ENCODE measurements at places on chromosomes 16 and 17.
A peak's percentile ranks its signal among the peaks of the same experiment; 100 is the strongest.

- DNase-seq: peak; percentile 90
Observed at GRCh38 chr17:57898487-57899311, 48.9 kb upstream of the MRPS23 start.

- no peak for DNase-seq
Observed at GRCh38 chr16:23055481-23055880, 93.8 kb downstream of the USP31 start.

DNA sequence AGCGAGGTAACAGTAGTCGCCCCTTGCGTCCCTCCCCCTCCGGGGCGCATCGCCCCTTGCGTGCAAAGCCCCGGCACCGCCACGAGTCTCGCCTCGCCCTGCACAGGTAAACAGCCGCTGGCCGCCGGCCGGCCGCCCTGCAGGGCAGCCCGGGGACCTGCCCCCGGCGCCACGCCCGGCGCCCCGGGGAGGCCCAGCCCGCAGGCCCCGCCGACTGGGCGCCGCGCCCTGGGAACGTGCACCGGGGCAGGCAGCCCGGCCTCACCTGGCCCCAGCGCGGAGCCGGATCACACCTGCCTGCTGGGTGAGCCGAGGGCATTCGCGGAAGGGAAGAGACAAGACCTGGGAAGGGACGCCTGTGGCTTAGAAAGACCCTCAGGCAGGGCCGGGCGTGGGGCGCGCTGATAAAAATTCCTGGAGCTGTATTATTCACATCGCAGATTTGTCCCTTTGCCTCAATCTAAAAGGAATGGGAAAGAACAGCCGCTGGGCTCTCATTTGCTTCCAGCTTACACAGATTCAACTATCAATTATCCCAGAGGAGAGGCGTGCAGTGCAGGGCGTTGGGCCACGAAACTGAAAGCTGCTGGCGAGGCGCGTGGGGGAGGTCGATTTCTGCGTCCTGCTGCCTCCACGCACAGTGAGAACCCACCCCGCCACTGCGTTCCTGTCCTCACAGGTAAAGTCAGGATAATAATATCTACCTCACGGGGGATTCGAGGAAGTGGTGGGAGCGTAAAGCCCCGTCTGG lies 451.9 kb downstream of the SLC39A11 start:
- DNase-seq: no peak

- no peak for DNase-seq
Observed at GRCh38 chr17:44902135-44902760, 3.0 kb upstream of the EFTUD2 start.

DNA sequence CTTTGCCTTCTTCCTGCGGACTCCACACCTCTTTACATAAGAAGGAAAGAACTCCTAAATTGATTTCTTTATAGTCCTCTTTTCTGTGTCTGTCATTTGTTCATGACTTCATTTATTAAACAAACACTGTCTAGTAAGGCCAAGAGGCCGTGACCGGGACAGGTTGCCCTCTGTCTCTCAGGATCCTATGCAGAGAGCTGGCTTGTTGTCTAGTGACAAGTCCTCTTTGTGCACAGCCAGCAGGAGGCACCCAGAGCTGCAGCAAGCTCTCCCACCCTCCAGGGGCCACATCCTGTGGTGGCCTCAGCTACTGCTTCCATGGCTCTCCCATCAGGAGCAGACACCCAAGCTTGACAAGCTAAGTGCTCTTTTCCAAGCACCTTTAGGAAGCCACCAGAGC lies 50.6 kb downstream of the PLD6 start:
- DNase-seq: no peak

GRCh38 chr17:19265755-19266154 lies 28.6 kb downstream of the EPN2 start:
- no peak for DNase-seq

GRCh38 chr17:35176897-35177296 lies 17.3 kb downstream of the SLC35G3 start:
- no peak for DNase-seq

- DNase-seq: no peak
Observed at GRCh38 chr16:21619765-21620425, 20.5 kb downstream of the METTL9 start.

DNA sequence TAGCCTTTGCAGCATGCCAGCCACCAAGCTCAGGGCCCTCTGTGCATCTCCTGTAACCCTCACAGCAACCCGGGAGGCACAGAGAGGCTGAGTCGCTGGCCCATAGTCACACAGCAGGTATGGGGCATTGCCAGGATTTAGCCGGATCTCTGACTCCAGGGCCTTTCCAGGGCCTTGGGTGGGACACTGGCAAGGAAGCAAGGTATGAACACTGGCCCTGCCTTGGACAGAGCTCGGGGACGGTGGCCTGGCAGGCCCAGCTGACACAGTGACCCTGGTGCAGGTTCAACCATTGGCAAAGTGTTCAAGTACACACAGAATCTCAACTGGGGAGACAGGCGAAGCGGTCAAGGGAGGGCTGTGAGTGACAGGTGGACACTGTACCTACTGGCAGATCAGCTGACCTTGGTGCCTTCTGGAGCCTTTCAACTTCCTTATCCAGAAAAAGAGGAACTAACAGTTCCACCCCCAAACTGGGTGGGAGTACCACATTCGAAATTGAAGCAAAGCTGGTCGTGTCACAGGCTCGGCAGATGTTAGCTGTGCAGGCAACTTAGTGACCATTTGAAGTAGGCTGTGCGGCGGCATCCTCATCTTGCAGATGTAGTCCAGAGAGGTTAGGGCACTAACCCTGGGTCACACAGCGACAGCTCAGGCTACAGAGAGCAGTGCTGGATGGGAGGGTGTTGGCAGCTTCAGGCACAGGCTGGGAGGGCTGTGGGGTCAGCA lies 287.4 kb downstream of the SEC14L1 start:
- no peak for DNase-seq

DNA sequence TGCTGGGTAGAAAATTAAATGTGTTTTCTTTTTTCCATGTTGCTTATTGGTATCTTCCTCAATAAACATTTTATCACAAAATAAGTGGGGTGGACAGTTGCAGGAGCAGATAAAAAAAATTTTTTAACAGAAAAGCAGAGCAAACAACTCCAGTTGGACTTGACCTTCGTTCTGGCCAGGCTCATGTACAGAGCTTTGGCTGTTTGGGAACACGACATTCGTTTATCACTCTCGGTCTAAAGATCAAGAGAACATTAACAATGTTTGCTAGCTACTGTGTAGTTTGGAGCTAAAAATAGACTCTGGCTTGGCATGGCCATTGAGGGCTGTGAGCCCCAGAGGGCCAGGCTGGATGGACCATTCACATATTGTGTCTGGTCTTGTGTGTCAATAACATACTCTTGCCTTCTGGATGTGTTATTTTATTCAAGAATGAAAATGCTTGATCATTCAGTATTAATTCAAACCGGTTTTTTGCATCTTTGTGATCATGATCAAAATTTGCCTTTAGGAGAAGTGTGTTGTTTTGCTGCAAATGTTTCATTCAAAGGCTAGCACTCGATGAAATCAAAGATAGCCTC lies 56.6 kb downstream of the TMEM186 start:
- no peak for DNase-seq

DNA sequence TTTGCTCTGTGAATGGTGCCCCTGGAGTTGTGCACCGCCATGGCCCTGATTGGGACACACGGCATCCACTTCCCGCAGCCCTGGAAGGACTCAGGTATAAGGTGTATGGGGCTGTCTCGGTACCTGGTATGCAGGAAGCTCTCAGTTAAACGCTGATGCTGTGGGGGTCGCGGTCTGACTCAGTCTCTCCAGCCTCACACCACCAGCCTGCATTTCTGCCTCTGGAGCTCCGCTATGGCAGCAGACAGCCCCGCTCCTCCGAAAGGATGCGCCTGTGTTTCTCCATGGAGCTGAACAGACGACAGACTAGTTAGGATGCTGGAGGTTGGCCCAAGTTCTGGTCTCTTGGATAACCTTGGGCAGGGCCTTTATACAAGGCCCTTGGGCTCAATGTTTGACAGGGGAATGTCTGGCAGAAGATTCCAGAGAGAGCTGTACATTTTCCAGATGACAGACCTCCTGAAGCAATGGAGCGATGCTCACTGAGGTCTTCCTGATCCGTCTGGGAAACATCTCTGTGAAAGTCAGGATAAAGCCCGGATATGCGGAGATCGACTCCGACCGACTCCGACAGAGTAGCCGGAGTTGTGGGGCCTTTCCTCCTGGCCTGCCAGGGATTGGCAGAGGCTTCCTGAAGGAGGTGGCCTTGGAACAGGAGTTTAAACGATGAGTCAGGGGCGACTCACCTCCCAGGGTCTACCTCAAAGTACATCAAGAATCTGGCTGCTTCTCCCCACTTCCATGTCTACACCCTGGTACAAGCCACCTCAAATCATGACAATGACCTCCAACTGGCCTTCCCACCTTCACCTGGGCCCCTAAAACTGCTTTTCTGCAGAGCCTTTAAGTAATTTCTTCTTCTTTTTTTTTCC lies 21.9 kb upstream of the BCAR1 start:
- no peak for DNase-seq

DNA sequence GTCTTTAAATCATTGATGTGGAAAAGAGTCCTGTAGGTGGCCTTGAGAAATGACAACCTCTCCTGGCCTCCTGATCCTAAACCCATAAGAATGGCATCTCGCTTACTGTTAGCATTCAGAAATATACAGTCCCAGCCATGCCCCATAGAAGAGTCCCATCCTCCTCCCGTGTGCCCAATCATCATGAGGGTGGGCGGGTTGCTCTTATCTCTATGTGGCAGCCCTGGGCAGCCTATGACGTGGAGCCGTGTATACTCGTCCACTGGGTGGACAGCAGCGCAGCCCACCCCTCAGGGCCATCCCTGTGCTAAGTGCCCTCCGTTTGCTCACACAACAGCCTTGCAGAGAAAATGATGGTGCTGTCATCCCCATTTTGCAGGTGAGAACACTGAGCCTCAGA lies 105.3 kb downstream of the AMFR start:
- DNase-seq: no peak

- peak; percentile 12 for DNase-seq
Observed at GRCh38 chr17:40596261-40596919, 31.1 kb upstream of the CCR7 start.

DNA sequence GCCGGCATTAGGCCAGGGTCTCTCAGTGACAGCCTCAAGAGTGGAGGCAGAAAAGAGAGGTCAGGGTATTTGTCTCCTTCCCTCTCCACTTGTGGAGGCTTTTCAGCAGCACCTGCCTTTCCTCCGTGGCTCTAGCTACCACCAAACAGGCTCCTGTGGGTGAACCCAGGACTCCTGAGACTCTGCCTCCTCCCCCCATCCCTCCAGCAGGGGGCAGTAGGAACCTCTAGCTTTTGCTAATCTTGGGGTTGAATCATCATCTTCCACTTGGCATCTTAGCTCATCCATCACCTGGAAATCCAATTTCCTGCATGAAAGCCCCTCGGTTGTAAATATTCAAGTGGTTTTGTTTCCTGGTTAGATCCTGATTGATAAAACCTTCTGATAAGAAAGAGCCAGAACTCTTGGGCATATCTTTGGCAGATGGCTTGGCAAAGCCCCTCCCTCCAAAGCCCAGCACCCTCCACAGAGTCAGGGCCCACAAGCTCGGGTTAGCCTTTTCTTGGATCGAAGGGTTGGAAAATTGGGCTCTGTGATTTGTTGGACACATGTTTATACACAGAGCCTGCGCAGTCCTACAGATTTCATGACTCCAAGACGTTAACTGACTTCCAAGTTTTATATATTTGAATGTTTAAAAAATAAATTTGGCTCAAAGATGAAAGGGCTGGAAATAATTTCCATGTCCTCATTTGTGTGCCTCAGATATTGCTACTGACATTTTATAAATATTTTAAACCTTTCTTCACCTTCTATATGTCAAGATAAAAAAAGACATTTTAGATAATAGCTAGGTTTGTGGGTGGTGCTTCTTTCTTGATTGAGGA lies 322.1 kb downstream of the MAP2K4 start:
- DNase-seq: no peak

- no peak for DNase-seq
Observed at GRCh38 chr17:42214156-42214555, 19.9 kb upstream of the GHDC start.

- DNase-seq: no peak
Observed at GRCh38 chr17:14123619-14124278, 54.4 kb downstream of the COX10 start.

- DNase-seq: no peak
Observed at GRCh38 chr16:66996324-66996982, 8.1 kb downstream of the CES4A start.

GRCh38 chr16:58843675-58844074 lies 109.6 kb upstream of the GOT2 start:
- DNase-seq: peak; percentile 66

DNA sequence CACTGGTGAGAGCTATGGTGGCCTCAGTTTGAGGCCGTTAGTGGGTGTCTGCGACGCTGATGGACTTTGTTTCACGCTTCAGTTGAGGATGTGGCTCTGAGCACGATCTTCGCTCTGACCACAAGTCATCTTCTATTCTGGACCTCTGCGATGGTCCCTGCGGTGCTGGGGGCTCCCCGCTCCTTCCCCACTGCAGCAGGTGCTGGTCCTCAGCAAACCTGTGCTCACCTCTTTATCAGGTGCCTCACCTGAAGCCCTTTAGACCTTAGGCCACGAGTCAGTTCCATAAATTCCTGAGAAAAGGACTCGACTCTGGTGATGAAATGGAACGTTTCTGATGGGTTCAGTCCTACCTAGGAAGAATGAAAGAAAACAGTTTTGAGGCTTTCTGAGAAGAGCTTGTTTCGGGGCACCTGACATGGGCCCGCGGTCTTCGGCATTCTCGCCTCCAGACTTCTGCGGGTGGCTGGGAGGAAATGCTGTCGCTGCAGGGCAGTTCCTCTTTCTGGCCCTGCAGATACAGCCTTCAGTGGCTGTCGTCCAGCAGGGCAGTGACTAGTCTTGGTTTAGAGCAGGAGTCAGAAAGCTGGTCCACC lies 4.7 kb downstream of the KCTD5 start:
- no peak for DNase-seq

- no peak for DNase-seq
Observed at GRCh38 chr16:8831871-8832716, 34.5 kb downstream of the PMM2 start.

DNA sequence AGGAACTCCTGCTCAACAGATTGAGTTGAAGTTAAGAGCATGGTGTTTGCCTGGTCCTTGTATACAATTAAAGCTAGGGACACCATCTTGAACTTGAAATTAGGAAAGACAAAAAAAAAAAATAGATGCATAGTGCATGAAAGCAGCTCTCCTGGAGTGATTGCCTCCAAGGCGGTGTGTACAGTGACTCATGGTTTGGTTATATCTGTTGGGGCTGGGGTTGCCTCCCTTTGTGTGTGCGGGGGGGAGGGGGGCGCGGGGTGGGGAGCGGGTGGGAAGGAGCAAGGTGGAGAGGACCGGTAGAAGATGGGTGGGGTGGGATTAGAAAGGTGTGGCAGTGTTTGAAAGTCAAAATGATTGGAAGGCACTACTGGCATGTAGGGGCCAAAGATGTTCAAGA lies 3.4 kb downstream of the TMED6 start:
- no peak for DNase-seq

GRCh38 chr17:48843187-48843900 lies 12.5 kb downstream of the CALCOCO2 start:
- DNase-seq: no peak

All from fibroblast of skin of scalp (primary cell).